ENCODE measurements at places on chromosomes 7 and 10.

- no peaks in the 10 kb centered on the region for H3K4me1 ChIP-seq
- H3K27ac ChIP-seq: no peak overlapping the region
- no peak overlapping the region for H3K4me3 ChIP-seq
- no peak for DNase-seq
- H3K27me3 ChIP-seq: no peaks in the 10 kb centered on the region
Measured at GRCh38 chr7:40400525-40400924, 265.7 kb downstream of the SUGCT start.

GRCh38 chr10:11742779-11743298 lies 657 bp downstream of the ECHDC3 start:
- no peak overlapping the region for H3K27ac ChIP-seq
- peaks cover 13% of the 10 kb centered on the region for H3K27me3 ChIP-seq
- no peak for DNase-seq
- H3K36me3 ChIP-seq: no peaks in the 10 kb centered on the region
- H3K4me1 ChIP-seq: peaks cover 4% of the 10 kb centered on the region

- H3K27ac ChIP-seq: no peak overlapping the region
- H3K4me1 ChIP-seq: no peaks in the 10 kb centered on the region
- no peaks in the 10 kb centered on the region for H3K36me3 ChIP-seq
- no peak overlapping the region for H3K4me3 ChIP-seq
- H3K27me3 ChIP-seq: no peaks in the 10 kb centered on the region
- no peak for DNase-seq
Measured at GRCh38 chr7:117401293-117402002, 25.8 kb downstream of the ASZ1 start.

DNA sequence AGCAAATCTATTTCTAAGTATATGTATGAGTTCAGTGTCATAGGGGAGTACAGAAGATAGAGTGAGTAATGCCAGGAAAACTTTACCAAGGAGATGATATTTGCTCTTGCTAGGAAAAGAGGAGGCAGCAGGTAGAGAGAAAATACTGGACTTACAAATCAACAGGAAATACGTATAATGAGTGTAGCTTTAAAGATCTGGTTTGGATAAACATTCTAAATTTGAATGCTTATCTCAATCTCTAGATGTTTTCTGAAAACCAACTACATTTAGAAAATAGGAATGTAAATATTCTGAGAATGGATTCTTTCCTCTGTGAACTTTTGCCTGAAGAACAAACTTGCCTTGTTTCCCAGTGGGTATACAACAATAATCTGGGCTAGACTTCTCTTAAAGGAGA lies 46.9 kb upstream of the GNAI1 start:
- no peak for DNase-seq
- H3K36me3 ChIP-seq: no peaks in the 10 kb centered on the region
- H3K4me1 ChIP-seq: no peaks in the 10 kb centered on the region
- no peaks in the 10 kb centered on the region for H3K27me3 ChIP-seq

- DNase-seq: no peak
- H3K36me3 ChIP-seq: peaks cover 6% of the 10 kb centered on the region
- H3K27me3 ChIP-seq: peaks cover 2% of the 10 kb centered on the region
- H3K4me3 ChIP-seq: peak overlapping the region; percentile 85
Measured at GRCh38 chr7:154929006-154929726, 73.8 kb downstream of the PAXIP1 start.

GRCh38 chr7:38051786-38052185 lies 126.3 kb upstream of the STARD3NL start:
- H3K27me3 ChIP-seq: no peaks in the 10 kb centered on the region
- DNase-seq: no peak
- no peak overlapping the region for H3K4me3 ChIP-seq
- no peaks in the 10 kb centered on the region for H3K4me1 ChIP-seq
- H3K27ac ChIP-seq: no peak overlapping the region

GRCh38 chr7:156766666-156767065 lies 126.1 kb downstream of the RNF32 start:
- no peak overlapping the region for H3K4me3 ChIP-seq
- DNase-seq: no peak
- no peaks in the 10 kb centered on the region for H3K27me3 ChIP-seq
- no peaks in the 10 kb centered on the region for H3K4me1 ChIP-seq
- H3K27ac ChIP-seq: no peak overlapping the region

GRCh38 chr10:125123476-125124114 lies 36.8 kb downstream of the CTBP2 start:
- no peak for DNase-seq
- H3K4me3 ChIP-seq: no peak overlapping the region
- no peak overlapping the region for H3K27ac ChIP-seq
- no peaks in the 10 kb centered on the region for H3K36me3 ChIP-seq
- no peaks in the 10 kb centered on the region for H3K27me3 ChIP-seq
